ENCODE measurements at places on chromosomes 16 and 17.

DNA sequence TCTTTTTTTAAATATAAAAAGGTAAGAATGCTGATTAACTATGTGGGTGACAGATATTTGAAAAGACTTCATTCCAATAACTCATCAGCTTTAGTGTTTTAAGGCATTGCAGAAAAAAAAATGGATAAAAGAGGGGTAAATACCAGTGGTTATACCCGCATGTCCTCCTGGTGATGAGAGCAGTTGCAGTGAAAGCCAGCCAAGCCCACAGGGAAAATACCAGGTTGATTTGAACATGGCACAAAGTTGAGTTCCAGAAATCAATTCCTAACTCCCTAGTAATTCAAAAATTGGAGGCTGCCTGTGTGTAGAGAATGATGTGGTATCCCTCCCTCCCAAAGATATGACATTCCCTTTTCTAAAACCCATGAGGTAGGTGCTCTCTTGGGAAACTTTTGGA, 453.2 kb upstream of the SOX9 start:
- no peak for DNase-seq

GRCh38 chr17:5793899-5794298, 209.6 kb upstream of the NLRP1 start:
- no peak for DNase-seq

DNA sequence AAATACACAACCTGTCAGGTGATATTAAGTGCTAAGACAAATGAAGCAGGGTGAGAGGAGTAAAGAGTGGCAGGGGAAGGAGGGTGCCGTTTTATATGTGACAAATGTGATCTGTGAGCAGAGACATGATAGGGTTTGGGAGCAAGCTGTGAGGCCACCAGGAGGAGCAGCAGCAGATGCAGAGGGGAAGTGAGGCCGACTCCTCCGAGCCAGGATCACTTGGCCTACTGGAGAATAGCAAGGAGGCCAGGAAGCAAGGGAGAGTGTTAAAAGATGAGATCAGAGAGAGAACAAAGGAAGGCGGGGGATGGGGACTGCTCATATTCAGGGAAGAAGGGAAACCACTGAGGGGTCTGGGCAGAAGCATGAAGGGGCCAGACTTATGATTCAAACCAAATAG, 129.4 kb downstream of the TANGO6 start:
- DNase-seq: no peak

- no peak for DNase-seq
These were observed 81.1 kb upstream of the DNAH17 start for GRCh38 chr17:78658281-78658785.

DNA sequence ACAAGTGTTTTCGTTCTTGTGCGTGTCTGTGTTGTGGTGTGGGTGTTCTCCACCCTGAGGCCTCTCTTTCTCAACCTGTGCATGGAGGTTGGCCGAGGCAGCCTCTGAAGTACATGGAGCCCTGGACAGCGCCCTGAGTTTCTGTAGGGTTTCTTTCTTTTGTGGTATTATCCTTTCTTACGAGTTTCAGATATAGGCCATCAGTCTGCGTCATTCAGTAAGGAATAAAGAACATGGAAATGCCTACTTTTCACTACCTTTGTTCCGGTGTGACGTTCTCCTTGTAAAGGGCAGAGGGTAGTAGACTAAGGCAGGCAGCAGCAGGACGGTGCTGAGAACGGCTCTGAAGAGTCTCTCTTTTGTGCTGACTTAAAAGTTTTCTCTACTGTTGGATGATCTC, 18.6 kb downstream of the RAB11FIP3 start:
- no peak for DNase-seq

DNA sequence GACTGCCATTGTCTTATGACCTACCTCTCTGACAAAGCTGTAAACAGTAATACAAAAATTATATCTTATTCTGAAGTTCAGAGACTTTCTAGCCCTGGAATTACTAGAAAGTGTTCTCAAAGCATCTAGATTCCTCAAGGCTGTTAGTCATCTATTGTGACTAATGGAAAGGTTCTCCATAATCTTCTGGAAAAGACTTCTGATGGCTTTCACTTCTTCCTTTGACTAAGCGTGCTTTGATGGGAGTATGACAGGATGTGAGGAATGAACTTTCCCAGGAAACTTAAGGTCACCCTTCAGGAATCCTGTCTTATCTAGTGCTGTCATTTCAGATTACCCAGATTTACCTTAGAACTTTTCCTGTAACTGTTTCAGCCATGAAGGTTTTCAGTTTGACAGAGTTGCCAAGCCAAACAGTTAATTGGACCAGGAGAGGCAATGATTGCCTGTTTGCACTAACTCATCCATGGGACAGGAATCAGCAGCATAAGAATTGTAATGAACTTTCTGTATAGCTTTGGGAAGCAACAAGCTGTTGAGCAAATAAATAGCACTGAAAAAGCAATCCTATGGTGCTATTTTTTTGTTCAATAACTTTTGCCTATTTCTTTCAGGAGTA, 43.5 kb downstream of the AP2B1 start:
- no peak for DNase-seq

DNA sequence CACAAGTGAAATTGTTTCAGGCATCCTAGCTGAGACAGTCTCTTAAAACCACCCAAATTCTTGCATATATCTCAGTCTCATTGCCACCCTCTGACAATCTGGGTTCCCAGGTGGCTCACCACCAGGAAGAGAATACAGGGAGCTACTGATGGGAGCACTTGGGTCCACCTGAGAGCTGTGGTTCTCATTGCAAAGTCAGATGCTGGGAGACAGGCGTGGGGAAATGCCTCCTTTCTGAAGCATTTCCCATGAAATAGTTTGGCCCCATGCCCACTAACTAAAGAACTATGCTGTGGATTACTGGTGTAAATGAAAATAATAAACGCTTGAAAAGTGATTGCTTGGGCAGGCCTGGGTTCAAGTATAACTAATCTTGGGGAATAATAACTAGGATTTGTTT, 70.3 kb downstream of the CMC2 start:
- no peak for DNase-seq

- no peak for DNase-seq
These were observed 1.4 kb downstream of the DDX42 start for GRCh38 chr17:63775420-63775819.

GRCh38 chr17:8442310-8442709, 6.6 kb downstream of the NDEL1 start:
- no peak for DNase-seq

DNA sequence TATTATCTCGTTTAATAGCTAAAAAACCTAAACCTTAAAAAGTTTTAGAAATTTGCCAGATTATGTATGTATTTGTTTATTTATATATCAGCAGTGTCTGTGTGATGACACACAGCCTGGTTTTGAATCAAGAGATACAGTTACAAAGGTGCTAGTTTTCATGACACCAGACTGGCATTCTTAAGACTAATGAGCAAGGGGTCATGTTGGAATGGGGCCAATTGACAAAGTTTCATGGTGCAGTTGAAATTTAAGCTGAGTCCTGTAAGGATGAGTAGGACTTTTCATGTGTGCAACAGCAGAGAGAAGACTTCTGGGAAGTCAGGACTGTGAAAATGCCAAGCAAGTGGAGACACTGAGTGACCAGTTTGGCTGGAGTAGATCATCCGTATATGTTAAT, 3.2 kb upstream of the KRT10 start:
- DNase-seq: no peak

DNA sequence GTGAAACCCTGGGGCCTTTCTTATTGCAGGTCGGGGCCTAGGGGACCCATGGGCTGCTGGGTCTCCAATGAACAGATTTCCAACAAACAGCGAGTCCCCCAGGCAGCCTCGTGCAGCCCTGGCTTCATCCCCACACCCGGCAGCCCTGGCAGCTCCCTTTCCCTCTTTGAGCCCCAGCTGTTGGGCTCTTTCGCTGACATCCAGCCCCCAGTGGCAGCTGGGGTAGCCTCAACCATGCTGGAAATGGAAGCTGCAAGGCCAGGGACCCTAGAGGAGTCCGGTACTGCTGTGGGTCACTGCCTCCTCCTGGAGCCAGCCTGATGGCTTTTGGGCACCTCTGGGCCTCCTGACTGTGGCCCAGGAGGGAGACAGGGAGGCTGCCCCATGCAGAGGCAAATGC, 5.9 kb downstream of the RPUSD1 start:
- DNase-seq: no peak

DNA sequence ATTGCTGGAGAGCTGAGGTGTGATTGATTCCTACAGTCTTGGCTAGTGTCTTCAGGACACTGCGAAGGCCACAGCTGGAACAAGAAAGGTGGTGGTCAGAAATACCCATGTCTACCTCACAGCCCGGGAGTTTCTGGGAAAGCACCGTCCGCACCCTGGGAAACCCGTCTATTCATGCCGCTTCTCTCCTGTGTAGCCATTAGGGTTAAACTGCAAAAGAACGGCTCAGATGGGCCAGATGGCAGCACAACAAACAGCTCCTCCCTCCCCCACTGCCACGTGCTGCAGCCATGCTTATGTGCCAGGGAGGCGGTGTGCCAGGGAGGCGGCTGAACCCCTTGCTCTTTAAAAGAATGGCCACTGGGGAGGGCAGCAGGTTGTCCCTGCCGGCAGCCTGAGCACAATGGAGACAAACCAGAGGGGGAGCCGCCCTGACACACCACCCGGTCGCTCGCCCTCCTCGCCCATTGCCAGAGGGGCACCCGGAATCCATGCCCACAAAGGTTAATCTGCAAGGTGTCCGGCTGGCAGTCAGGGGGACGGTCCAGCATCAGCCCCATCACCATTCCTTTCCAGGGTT, 65.2 kb downstream of the CYTH1 start:
- no peak for DNase-seq

GRCh38 chr16:85798283-85798776, 1.0 kb downstream of the EMC8 start:
- no peak for DNase-seq

DNA sequence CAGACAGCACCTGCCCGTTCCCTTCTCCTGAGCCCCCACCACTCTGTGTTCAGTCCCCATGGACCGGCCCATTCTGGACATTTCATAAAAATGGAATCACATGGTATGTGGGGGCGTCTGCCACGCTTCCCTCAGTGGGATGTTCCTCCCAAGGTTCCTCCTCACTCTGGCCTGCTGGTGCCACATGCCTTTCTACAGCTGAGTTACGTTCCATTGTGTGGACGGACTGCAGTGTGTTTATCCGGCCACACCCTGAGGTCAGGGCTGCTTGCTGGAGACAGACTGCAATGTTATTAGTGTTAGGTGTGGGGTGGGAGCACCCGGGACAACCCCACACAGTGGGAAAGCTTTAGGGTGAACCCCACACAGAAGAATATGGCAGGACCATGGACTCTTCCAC, 5.9 kb upstream of the AATK start:
- no peak for DNase-seq

- no peak for DNase-seq
These were observed 15.0 kb upstream of the HEATR3 start for GRCh38 chr16:50050802-50051201.

- DNase-seq: no peak
These were observed 9.7 kb downstream of the CDK5R1 start for GRCh38 chr17:32496395-32497073.

DNA sequence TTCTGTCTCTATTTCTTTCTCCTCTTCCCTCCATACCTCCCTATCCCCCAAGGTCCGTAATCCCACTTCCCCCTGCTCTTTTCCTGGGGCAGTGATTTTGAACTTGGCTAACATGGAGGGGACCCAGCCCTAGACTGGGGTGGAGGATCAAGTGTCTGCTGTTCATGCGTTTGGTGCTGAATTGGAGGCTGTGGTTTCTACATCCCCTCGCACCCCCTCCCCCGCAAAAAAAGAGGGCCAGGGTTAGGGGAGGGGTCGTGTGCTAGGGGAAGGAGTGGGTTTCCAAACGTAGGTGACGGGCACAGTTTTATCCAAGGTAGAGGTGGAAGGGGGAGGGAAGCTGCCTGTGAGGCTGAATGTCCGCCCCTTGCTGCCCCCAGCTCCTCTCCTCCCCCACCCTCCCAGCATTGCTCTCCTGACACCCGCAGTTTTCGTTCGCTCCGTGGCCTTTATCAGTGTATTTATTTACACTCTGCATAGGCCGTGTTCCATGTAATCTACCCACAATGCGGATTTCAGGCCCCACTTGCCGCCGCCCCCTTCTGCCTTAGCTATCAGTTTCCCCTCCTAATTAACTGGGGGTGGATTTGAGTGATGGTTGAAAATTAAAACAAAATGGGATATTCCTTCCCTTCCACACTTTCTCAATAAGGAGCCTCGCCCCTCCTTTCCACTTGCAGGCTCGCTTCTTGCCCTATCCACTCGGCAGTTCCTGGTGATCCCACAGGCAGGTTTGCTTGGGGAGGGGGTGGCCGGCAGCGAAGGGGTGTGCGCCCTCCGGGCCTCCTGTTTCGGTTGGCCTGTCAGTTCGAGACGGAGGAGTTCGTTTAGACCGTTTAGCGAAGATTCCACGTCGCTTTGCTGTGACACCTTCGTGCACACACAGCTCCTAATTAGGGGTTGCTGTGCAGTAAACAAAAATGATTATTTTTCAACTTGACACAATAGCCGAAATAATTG, 2.0 kb downstream of the GNAO1 start:
- DNase-seq: no peak

GRCh38 chr16:82185012-82185411, 15.0 kb upstream of the MPHOSPH6 start:
- no peak for DNase-seq

- peak; percentile 21 for DNase-seq
These were observed 13.7 kb downstream of the TENT4B start for GRCh38 chr16:50166511-50167500.

DNA sequence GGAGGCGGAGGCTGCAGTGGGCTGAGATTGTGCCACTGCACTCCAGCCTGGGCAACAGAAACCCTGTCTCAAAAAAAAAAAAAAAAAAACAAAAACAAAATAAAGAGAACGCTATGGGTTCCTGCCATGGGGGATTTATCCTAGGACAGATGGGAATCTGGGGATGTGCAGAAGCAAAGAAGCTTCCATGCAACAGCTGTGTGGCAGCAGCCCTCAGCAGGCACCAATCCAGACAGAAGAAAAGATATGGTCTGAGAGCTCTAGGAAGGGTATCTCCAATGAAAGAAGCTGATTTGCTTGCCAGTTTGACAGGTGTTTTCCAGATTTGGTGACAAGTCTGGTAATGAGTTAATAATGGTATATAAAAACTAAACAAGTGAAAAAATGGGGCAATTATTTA, 11.6 kb downstream of the MYO19 start:
- no peak for DNase-seq

DNA sequence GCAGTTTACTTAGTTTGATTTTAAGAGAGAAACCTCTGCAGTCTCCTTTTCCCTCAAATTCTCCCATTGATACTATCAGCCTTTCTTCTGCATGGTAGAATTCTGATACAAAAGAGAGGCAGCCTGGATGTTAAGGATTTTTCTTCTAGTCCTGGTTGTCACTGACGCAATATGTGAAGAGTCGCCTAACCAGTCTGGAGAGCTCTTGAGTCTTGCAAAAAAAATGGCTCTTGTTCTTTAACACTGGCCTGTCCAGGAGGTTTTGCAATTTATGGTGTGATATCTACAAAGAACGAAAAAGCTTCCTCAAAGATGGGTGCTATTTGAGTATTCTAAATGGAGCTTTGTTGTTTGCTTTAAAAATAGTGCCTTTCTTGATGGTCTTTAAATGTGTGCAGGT, 28.9 kb downstream of the COX10 start:
- no peak for DNase-seq

GRCh38 chr17:18937981-18938691, 13.8 kb upstream of the SLC5A10 start:
- DNase-seq: no peak

Data from stimulated activated CD8-positive, alpha-beta memory T cell treated with anti-CD3 and anti-CD28 coated beads, Interleukin-15, amount 100 ng/mL, for 48 hours (primary cell).